ENCODE measurements at places on chromosomes 1 and 21.

- DNase-seq = no peak
Observed at GRCh38 chr1:68167211-68167610, 65.1 kb downstream of the WLS start.

- DNase-seq = no peak
Observed at GRCh38 chr1:168086438-168086837, 50.3 kb downstream of the GPR161 start.

GRCh38 chr1:42952303-42953001, 6.2 kb downstream of the SLC2A1 start:
- DNase-seq = no peak

DNA sequence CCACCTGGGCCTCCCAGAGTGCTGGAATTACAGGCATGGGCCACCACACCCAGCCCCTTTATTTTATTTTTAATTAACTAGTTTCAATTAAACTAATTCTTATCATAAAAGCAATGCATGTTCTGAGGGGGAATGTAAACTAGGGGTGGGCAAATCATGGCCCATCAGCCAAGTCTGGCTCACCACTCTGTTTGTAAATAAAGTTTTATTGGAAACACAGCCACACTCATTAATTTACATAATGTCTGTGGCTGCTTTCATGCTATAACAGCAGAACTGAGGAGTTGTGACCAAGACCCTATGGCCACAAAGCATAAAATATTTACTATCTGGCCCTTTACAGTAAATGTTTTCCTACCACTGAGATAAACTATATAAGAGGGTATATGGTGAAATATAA, 28.7 kb upstream of the IPO9 start:
- no peak for DNase-seq

GRCh38 chr1:37782491-37782890, 11.2 kb upstream of the MANEAL start:
- DNase-seq = no peak

DNA sequence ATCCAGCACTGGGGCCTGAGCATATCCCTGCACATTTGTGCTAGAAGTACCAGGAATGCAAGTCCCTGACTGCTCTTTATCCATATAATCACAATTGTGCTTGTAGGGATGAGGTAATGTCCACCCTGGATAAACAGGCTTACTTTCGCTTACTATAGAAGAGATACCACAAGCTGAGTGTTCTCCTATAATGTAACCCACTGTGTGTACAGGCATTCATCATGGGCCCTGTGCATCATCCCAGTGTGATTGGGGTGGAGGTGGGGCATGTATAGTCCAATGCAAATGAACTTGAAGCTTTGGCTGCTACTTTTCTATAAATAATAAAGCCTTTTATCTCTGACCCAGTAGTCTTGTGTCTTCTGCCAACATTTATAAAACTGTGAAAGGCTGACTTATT, 69.3 kb downstream of the MAN1A2 start:
- DNase-seq = no peak

- peak; percentile 78 for DNase-seq
Observed at GRCh38 chr1:52552236-52552504, 722 bp downstream of the TUT4 start.

GRCh38 chr1:167438171-167439138, 79.9 kb downstream of the CD247 start:
- peak; percentile 64 for DNase-seq

DNA sequence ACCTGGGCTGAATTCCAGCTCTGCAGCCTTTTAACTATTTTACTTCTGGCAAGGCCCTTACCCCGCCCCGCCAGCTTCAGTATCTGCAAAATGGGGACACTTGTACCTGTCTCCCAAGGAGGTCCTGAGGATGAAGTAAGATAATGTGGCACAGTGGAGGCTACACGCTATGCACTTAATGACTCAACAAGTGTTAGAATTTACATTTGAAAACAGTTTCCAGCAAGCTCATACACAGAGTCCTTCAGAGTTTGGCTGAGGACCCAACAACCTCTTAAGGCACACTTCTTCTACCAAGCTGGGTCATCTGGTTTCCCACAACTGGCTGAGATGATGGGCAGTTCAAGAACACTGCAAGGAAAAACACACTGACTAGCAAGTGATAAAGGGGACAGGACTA, 30.2 kb upstream of the SLC22A15 start:
- DNase-seq = no peak

- peak; percentile 55 for DNase-seq
Observed at GRCh38 chr21:44706706-44707581, 4.4 kb downstream of the TSPEAR start.
